ENCODE measurements at places on chromosomes 2 and 18.

DNA sequence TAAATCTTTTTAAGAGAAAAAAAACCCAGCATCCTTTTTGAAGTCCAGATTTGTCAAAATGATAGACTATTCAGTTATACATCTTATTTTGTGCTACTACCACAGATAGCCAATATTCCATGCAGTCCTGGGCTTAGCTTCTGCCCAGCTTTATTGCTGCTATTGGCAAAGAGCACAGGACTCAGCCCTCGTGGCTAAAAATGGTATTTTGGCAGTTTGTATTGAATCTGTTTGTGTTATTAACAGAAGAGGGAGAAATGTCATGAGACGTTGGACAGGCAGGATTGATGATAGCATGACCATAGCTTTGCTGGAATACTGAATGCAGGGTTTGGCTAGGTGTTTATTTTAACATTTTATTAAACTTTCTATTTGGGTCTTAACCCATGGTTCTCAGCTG lies 19.4 kb downstream of the ELAC1 start:
- no peak for DNase-seq

DNA sequence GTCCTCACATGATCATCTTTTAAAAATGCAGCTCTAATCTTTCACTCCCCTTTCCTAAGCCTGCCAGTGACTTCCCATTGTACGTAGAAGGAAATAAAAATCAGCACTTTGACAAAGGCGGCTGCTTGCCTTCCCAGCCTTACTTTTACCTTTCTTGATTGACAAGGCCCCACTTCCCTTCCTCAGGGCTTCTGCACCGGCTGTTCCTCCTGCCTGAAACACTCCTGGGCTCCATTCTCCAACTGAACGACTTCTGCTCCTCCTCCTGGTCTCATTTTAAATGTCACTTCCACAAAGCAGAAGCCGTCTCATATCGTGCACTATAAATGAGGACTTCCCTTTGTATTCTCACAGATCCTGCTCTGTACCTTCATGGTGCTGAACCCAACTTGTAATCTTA lies 56.1 kb downstream of the OSBPL6 start:
- DNase-seq: no peak

- DNase-seq: no peak
Observed at GRCh38 chr2:74327199-74327598, 16.0 kb downstream of the SLC4A5 start.

DNA sequence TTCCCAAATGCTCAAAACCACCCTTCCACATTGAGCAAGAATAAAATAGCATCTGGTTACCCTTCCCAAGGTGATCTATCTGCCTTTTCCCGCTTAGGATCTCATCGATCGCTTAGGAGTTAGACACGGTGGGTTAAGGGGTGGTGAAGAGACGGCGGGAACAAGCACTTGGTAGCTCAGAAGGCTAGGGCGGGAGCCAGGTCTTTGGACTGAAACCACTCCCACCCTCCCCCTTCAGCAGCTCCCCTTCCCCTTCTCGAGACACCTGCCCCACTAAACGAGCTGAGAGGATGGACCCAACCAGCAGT lies 513 bp downstream of the THOC1 start:
- no peak for DNase-seq
